ENCODE measurements at places on chromosomes 7 and 10.
A peak's percentile ranks its signal among the peaks of the same experiment; 100 is the strongest.

- DNase-seq, result no peak
Measured at GRCh38 chr7:121954803-121955202, 81.8 kb downstream of the PTPRZ1 start.

DNA sequence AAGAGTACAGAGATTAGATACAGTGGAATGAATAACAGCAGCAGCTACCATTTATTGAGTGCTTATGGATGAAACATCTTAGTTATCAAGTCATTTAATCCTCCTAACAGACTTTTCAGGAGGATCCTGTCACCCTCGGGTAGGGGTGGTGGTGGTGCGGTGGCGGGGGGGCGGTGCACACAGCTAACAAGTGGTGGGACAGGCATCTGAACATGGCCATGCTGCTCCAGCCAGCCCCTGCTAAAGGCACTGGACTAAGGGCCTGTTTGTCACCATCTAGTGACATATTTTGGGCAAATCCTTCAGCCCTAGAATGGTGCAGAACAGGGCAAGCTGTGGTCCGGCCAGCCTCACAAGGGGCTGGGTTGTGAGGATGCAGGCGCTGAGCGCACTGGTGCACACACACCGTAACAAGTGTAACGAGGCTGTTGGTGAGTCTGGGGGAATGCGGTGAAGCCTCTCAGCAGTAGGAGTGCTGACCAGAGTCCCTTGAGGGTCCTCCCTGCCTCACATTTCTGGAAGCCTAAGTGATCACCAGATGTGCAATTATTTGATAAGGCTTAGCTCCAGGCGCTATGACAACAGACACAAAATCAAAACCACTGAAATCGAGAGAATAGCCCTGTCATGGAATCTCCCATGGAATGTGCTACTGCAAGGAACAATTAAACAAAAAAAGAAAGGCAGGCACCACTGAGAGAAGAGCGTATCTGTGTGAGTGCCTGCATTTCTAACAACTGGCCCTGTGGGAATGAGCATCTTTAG is 102.2 kb downstream of the RNF216 start:
- no peak for DNase-seq

DNA sequence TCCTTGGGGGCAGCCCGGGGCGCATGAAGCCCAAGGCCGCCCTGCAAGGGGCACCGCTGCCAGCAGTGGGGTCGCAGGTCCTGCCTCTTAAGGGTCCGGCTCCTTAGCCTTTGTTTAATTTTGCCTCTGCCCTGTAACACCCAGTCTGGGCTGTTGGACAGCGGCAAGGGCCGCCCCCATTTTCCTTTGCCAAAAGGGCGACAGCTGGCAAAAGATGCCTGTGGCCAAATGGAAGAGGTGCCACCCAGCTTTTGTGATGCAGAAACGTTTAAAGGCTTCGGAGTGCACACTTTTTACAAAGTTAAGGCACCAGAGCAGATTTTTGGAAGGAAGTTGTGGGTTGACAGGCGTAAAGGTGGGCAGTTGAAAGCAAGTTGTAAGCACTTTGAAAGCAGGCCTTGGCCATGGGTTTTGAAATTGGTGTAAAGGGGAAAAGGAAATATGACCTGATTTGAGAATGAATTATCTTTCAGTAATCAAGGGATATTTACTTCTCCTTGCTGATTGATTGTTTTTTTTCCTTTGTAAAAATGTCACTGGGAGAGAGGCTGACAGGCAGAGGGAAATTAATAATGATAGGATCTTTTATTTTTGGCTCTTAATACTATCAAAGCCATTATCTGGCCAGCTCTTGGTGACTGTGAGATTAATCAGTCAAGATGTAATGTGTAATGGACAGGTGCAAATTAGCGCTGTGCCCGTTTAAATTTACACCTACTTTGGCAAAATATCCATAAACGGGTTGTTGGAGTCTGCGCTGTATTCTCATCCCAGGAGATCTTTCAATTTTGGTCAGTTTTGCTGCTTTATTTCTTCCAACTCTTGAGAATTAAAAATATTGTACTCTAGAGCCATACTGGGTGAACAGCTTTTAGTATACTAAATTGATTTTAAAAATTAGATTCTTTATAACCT is 1.2 kb downstream of the CASD1 start:
- peak; percentile 5 for DNase-seq

DNA sequence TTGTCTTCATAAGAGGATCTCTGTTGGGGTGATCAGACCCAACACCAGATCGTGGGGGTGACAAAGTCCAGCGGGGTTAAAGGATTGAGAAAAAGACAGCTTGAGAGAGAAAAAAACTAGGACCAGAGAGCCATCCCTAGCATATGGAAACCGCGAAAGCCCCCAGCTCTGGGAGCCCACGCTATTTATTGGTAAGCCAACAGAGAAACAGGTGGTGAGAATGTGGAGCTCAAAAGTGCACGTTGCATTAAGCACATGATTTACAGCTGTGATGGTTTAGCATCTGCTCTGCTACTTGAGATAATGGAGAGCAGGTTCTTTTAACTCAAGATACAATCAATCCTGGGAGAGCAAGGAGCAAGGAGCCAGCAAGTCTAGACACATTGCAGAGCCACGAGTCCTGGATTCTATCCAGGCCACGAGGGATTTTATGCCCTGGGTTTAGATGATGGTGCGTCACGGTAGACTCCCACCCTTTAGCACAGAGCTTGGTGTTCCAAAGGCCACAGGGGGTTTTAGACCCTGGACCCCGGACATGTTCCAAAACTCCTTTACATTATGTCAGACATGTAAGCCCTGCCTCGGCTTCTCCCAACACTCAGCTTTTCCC is 755.2 kb upstream of the SORCS1 start:
- DNase-seq, result no peak

GRCh38 chr10:21807180-21807579 is 196.3 kb downstream of the DNAJC1 start:
- no peak for DNase-seq

DNA sequence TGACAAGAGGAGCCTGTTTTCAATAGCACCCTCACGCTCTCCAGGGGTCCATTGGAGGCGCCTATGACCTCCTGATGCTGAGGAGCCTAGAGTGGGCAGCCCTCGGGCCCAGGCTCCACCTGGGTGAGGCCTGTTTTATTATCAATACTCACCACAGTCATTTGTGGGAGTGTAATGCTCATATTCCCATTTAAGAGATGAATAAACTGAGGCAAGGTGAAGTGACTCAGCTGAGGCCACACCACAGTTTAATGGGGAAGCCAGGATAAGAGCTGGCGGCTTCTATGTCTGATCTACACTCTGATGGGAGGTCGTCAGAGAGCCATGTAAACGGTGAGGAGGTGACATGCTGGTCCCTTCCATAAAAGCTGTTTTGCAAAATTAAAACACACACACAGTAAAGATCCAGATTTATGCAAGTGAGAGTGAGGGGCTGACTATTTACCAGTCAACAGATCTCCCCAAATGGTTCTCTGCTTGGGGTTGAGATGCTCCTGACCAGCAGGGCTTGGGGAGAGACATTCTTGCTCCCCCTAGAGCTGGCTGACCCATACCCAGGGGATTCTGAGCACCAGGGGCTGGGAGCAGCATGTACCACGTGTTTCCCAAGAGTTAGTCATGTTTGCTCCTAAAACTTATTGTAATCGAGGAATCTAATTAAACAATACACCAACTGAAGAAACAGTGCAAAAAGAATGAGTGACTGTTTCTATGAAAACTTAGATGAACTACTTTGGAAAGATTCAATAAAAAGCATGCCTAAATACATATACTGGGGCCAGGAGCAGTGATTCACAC is 81.0 kb upstream of the INSIG1 start:
- no peak for DNase-seq

- no peak for DNase-seq
Measured at GRCh38 chr10:79310200-79310865, 36.9 kb upstream of the PPIF start.

DNA sequence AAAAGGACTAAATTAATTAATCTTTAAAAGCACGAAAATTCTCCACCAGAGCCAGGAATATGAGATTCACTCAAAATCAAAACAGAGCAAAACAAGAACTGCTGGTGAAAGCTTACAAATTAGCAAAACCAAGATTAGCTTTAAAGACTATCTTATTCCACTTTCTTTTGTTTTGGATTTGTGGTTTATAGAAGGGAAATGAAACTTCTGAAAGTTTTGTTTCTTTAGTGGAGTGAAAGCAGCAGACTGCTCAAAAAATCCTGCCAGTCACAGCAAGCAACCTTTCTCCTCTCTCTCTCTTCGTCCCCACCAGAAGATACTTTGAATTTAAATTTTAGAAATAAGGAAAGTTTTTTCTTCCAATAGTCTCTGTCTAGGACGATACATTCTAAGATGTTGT is 7.8 kb downstream of the ACTA2 start:
- no peak for DNase-seq

DNA sequence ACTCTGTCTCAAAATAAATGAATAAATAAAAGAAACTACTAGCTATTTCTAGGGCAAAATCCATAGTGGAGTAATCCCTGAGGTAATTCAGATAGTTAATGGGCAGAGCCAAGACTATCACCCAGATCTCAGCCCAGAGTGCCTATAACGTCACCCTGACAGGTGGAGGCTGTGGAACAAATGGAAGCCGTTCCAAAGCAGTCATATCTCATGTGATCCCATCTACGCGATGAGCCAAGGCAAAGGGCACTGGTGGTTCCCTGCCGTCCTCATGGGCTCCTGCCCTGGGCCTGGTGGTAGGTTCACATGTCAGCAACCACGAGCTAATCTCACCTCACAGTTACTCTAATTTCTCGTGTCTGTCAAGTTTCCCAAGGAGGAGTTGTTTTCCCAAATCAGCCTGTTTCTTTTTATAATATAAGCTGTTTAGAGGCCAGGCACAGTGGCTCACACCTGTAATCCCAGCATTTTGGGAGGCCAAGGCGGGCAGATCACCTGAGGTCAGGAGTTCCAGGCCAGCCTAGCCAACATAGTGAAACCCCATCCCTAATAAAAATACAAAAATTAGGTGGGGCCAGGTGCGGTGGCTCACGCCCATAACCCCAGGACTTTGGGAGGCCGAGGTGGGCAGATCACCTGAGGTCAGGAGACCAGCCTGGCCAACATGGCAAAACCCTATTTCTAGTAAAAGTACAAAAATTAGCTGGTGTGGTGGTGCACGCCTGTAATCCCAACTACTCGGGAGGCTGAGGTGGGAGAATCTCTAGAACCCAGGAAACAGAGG is 22.5 kb upstream of the ASCC1 start:
- no peak for DNase-seq

- DNase-seq, result no peak
Measured at GRCh38 chr7:20153567-20153966, 63.6 kb downstream of the MACC1 start.

GRCh38 chr7:107958764-107959526 is 44.0 kb downstream of the LAMB1 start:
- DNase-seq, result no peak

- DNase-seq, result no peak
Measured at GRCh38 chr10:87668324-87669074, 8.8 kb downstream of the PAPSS2 start.

DNA sequence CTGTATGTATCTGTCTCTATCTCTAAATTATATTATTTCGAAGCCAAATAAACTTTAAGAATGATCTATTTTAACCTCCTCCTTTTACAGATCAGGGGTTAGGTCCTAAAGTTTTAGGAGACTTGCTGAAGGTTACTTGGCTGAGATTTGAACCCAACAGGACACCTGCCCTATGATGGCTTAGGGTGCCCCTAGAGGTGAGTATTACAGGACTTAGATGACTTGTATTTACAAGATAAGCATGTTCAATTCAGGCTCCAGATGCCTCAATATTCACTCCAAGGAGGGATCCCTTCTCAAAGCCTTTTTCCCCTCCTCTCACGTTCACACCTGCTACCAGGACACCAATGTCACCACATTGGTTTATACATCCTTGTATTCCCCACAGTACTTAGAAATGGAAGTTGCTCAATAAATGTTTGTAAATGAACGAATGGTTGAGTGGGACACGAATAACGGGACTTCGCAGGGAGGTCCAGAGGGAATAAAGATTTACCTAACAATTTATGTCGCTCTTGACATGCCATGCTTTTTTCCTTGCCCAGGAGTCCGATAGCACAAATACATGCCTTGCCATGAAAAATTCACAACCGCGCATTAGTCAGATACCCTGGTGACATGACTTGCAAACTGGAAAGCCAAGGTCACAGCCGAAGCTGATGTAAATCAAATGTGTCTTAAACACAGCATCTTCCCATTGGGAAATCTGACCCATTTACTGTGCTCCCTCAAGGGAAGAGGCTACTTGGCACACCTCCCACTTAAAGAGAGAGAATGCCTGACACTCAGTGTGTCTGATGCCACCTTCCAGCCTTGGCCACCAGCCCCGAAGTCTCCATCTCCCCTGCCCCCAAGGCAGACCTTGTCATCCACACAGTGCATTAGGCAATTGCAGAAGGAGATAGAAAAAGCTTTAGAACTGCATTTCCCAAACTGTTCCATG is 872.2 kb upstream of the AUTS2 start:
- DNase-seq, result no peak

- no peak for DNase-seq
Measured at GRCh38 chr7:129356176-129356575, 78.1 kb upstream of the STRIP2 start.

DNA sequence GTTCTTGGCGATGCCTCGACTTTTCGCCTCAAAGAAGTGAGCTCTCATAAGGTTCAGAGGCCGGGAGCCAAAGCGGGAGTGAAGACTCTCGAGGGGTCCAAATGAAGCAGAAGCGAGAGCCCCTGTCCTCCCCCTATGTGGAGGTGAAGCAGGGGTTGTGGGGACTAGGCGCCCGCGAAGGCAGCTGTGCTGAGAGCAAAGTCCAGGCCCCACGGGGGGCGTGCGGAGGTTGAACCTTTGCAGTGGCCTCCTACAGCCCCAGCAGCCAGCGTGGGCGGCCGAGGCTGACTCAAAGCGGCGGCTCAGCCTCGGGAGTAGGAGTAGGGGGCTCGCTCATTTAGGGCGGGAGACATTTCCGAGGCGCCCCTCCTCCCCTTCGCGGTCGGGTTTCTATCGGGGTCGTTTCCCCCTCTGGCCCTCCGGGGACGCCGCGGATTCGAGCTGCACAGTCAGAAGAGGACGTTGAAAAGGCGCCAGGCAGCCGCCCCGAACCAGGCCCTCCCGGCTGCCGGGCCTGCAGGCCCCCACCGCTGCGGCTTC is 553 bp upstream of the ADD3 start:
- peak; percentile 36 for DNase-seq

DNA sequence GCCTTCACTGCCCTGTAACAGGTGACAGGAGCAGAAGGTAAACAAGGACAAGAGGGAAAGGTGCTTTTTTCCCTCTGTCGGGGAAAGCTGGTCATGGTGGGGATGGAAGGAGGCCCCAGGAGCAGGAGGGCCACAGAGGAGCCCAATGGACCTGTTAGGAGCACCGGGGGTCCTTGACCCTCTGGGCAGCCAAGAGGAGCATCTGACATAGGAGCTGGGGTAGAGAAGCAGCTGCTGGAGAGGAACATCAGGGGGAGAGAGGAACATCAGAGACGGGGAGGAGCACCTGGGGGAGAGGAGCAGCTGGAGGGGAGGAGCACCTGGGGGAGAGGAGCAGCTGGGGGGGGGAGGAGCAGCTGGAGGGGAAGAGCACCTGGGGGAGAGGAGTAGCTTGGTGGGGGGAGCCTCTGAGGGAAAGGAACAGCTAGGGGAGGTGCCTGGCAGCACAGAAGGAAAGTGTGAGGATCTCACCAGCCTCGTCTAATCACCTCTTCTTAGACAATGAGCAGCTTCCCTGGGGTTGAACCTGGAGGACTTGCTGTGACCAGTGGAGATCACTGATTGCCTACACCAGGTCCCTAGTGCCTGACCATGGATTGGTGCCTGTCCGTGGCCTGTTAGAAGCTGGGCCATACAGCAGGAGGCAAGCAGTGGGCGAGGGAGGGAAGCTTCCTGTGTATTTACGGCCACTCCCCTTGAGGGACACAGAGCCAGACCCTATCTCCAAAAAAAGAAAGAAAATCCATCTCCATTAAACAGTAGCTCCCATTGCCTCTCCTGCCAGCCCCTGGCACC is 37.6 kb downstream of the JAKMIP3 start:
- DNase-seq, result no peak
